HFF-Myc (cell line): ENCODE measurements at places on chromosomes 12 and 14.

GRCh38 chr14:74261288-74261687 lies 22.0 kb downstream of the VSX2 start:
- no peak for DNase-seq

GRCh38 chr14:93073910-93074769 lies 41.6 kb downstream of the ITPK1 start:
- no peak for DNase-seq

- no peak for DNase-seq
Observed at GRCh38 chr12:5407034-5407856, 24.7 kb upstream of the NTF3 start.

DNA sequence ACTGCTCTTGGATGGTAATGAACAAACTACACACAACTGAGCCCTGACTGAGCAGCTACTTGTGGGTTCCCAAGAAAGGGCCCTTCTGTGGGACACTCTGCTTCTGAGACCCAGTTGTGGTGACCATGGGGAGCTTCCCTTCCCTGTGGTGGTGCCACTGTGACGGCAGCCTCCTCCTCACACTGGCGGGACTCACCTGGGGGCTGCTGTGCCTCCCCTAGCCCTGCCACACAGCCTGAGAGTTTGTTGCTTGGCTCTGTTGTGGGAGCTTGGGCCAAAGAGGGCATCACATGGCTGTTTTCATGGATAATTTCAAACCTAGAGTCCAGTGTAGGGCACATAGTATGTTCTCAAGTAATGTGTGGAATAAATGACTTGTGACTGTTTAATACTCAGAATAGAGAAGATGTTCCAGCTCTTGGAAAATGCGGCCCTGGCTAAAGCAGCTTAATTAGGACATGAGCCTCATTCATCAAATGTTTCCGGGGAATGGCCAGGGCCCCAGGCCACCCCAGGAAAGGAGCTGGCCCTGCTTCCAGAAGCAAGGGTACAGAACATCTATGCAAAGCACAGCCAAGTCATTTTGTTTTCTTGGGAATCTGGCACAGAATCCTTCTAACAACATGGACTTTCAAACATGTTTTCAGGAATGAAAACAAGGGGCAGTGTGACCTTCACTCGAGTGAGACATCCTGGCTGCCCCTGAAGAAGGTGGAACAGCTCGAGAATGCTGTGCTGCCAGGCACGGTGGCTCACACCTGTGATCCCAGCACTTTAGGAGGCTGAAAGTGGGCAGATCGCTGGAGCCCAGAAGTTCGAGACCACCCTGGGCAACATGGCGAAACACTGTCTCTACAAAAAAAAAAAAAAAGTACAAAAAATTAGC lies 21.2 kb downstream of the ZFYVE21 start:
- DNase-seq = no peak

GRCh38 chr12:114958538-114958937 lies 274.6 kb upstream of the TBX3 start:
- DNase-seq = no peak

DNA sequence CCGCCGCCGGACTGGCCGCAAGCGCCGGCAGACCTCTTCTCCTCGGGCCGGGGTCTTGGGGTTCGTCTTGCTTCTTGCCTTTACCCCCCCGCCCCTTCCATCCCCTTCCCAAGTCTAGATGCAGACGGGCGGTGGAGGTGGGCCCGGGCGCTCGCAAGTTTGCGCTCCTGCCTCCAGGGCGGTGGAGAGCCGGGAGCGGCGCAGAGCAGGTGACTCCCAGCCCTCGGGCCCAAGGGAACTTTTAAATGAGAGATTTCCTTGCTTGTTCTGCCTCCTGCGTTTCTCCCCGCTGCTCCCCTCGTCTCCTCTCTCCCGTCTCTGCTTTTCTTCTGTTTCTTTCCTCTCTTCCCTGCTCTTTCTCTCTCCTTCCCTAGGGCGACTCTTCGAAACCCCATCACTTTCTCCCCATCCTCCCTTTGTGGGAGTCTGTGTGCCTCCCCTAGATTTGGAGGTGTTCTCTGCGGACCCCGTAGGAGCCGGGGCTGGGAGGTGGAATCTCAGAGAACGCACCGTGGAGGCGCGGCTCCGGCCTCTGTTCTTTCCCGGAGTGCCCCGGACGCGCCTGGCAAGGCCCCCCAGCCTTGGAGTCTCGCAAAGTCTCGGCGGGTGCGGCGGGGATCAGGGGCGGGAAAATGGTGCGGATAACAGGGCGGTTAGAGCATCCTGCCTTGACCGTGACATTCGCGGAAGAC lies 114.7 kb upstream of the MYL2 start:
- no peak for DNase-seq

GRCh38 chr12:87660987-87661774 lies 368.0 kb downstream of the C12orf50 start:
- DNase-seq = no peak

DNA sequence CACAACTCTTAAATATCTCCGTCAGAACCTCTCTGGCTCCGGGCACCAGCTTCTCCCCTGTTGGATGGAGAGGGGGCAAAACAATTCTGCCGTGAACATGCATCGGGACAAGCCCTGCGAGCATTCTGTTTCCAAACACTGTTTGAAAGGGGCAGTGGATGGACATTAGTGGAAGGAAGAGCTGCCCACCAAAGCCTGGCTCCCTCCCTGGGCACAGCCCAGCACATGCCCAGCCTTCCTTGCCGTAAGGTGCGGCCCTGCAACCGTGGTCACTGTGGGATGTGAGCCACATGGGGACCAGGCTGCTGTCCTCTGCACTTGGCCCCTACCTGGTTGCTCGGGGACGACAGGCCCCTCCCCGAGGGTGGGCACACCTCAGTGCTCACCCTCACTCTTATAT lies 54.0 kb downstream of the TRAFD1 start:
- DNase-seq = no peak

DNA sequence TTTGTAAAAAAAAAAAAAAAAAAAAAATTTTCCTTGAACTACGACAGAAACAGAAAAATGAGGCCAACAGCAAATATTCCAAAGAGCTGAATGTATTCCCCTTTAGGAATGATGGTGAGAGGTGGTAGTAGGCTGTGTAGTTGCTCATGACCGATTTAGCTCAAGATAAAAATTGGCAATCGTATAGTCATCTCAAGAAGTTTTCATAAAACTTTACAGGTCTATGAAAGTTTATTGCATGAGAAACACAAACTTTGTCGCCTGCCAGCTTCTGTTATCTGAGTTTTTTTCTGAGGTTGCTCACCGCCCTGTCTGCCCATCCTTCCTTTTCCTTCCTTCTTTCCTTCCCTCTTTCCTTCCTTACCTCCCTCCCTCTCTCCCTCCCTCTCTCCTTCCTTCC lies 605.5 kb downstream of the BCL11B start:
- DNase-seq = no peak

- no peak for DNase-seq
Observed at GRCh38 chr12:51009056-51009440, 17.1 kb downstream of the SLC11A2 start.

DNA sequence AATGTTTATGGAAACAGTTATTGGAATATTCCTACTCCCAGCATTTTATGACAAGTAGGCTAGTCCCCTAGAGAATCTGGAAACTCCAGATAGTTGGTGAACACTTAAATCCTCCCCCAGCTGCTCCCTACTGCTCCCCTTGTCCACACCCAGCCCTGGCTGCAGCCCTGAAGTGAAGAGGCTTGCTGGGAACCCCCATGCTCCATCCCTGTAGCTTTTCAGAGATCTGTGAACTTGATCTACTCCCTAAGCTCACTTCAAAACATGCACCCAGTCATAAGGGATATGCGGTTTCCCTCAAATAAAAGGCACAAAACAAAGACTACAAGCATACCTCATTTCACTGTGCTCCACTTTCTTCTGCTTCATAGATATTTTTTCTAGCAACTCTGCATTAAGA lies 33.2 kb downstream of the EGLN3 start:
- DNase-seq = no peak

- DNase-seq = no peak
Observed at GRCh38 chr12:26158078-26158764, 33.4 kb upstream of the BHLHE41 start.

DNA sequence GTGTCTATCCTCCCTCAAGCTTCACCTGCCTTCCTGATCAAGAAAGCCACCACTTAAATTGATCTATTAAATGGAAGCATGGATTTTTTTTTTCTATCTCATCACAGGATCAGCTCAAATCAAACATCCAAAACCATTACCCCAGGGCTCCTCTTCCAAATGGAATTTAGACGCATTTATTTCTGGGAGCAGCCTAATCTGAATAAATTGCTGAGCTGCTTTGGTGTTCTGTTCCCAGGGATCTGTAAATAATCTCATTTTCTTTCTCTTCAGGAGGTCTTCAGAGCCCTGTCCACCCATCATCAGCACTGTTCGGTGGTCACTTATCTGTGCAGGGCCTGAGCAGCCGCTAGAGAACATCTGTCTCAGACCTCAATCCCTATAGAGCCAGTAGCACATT lies 695.4 kb upstream of the TMEM132C start:
- no peak for DNase-seq
